CD4-positive, alpha-beta T cell treated with Interleukin-2 at 100 ng/mL for 4 hours (primary cell): ENCODE measurements at places on chromosomes 13 and 19.
A peak's percentile ranks its signal among the peaks of the same experiment; 100 is the strongest.

GRCh38 chr13:49248622-49249002, 887 bp downstream of the CDADC1 start:
- peak; percentile 32 for DNase-seq

DNA sequence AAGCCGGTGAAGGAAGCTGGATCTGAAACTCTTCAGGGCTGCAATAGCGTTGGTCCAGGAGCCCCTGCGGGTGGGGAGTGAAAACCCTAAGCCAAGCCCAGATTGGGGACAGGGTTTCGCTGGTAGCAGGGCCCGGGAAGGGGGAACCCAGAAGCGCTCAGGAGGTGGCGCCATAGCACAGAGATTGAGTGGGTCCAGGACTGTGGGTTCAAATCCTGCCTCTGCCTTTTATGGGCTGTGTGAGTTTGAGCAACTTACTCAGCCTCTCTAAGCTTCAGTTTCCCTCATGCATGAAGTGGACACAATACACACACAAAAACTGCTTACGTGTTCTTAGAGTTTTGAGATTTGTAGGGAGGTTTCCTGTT, 8.3 kb upstream of the SYCN start:
- DNase-seq: peak; percentile 57

DNA sequence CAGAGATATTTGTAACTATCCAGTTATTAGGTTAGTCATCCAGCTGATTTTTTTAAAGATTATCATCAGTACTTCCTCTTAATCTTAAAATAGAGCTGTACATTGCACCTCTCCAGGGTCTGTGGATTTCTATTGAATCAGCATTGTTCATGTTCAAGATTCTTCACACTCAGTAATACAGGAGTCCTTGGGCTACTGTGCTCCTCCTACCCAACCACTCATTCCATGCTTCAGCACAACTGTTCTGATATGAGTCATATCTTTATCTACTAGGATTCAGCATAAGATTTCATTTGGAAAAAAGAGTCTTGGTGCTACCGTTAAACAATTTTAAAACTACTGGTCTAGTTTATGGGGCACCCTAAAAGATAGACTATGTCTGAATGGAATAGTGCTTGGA, 357.8 kb downstream of the DCT start:
- no peak for DNase-seq

DNA sequence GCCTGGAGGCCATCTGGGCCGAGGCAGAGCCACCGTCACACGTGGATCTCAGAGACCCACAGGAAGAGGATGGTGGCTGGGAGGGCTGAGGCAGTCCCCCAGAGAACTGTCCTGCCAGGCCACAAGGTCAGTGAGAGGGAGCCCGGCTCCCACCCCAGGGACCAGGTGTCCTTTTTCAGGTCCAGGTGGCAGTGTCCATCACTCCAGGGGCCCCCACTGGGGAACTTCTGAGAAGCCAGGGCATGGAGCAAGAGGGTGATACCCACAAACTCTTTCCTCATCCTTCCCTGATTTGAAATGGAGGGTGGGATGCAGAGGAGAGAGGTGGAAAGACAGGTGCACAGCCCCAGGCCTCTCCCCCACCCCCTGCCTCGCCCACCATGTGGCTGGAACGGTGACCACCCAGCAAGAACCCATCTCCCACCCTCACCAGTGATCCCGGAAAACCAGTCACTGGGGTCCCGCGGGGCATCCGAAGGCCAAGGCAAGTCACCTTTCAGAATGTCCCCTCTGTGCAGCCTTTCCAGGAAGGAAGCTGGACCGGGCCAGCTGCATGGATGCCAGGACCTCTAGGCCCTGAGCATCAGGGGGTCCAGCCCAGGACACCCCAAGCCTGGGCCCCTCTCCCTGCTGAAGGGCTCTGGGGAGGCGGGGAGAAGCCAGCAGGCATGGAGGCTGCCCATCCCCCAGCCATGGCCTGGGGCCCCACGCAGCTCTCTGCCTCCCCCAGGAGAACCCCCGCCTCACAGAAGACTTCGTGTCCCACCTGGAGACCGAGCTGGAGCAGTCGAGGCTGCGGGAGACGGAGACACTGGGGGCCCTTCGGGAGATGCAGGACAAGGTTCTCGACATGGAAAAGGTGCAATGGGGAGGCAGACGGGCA, 14.1 kb downstream of the PRR36 start:
- DNase-seq: no peak

DNA sequence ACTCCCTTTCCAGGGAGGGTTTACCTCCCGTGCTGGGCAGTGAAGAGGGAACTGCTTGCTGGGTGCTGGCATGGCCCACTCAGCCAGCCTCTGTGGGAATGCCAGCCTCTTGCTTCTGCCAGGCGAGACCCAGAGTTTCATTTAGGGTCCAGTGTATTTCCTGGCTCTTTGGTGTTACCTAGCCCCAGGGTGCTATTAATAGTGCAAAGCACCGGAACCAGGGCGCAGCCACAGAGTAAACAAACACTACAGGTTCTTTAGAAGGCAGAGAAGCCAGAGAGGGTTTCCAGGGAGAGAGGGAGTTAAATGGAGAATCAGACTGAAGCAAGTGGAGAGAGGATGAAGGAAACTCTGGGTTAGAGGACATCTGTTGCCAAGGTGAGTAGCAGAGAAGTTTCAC, 74.9 kb upstream of the SPATA13 start:
- DNase-seq: no peak
